ENCODE measurements at places on chromosomes 6 and 20.
A peak's percentile ranks its signal among the peaks of the same experiment; 100 is the strongest.

DNA sequence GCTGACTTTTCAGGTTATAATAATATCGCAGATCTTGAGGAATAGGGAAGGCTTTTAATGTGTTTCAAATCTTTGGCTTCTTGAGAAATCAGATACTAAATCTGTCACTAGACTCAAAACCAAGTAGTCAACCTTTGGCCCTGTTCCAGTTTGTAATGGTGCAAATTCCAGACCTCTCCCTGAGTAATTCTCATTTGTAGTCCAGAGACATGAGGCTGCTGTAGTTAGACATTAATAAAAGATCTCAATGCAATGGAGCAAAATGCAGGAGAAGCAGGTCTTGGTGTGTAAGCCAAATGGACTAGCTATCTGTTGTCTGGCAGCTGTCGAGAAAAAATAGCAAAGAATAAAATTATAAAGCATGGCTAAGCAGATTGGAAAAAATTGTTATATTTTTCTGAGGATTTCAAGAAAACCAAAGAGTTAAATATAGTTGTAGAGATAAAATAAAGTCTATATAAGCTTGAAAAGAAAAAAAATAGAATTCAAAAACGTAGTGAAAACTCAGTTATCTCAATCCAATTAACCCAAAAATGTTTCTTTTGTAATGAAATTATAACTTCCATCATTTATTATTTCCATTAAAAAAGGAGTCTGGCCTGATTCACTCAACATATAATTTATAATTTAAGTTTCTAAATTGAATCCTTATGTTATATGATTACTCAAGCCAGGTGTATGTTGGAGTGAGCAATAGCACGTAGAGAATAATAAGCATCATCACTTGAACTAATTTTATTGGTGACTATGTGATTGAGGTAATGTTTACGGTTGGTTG lies 161.5 kb upstream of the ADGRB3 start:
- peak; percentile 49 for DNase-seq

DNA sequence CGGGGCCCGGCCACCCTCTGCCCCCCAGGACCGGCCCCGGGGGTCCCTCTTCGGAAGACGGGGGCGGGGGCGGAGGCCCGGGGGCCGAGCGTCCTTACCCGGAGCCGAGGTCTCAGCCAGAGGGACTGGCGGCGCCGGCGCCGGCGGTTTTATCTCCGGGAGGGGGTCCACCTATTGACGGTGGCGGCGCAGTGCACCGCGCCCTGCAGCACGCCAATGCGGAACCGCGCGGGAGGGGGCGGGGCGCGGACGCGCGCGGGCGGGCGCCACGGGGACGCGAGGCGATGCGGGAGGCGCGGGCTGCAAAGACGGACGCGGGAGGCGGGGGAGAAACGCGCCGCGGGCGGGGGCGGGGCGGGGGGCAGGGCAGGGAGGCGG lies at the start of gene EEF1A2:
EEF1A2 (minus strand) TSS at position 124 of the 378 bp plus-strand sequence. CDS start 1,320 bp downstream, outside the sequence.
- no peak for DNase-seq

DNA sequence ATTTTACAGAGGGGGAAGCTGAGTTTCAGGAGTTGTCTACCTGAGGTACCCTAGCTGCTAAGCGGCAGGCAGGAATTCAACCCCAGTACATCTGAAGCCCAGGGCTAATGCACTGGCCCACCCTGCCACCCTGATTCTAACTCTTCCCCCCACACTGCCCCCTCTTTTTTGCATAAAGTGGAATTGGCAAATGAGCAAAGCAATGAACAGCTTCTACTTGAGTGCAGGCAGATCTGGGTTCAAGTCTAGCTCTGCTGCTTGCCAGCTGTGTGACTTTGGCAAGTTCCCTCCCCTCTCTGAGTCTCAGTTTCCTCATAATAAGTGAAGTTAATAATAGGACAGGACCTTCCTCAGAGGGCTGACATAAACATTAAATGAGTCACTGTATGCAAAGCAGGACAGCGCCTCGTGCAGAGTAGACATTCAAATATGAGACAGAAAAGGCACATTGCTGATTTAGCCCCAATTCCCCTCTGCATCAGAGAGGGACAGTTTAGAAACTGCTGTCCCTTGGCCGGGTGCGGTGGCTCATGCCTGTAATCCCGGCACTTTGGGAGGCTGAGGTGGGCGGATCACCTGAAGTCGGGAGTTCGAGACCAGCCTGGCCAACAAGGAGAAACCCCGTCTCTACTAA lies 4.7 kb downstream of the ADA start:
- DNase-seq: peak; percentile 62

DNA sequence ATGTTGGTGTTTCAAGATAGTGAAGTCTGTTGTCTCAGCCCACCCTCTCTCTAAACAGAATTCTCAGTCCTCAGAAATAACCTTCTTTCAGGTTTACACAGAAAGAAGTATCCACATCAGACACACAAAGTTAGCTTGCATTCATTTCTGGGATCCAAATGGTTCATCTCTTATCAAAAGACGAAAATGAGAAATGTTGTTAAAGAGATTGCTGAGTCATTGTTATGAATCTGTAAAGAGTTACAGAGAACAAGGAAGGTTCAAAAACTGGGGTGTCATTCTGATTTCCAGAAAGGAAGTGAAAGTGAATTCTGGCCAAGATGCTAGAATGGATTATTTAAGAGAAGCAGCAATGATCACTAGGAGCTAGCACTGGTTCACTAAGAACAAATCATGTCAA lies 90.5 kb upstream of the ATXN1 start:
- DNase-seq: no peak

DNA sequence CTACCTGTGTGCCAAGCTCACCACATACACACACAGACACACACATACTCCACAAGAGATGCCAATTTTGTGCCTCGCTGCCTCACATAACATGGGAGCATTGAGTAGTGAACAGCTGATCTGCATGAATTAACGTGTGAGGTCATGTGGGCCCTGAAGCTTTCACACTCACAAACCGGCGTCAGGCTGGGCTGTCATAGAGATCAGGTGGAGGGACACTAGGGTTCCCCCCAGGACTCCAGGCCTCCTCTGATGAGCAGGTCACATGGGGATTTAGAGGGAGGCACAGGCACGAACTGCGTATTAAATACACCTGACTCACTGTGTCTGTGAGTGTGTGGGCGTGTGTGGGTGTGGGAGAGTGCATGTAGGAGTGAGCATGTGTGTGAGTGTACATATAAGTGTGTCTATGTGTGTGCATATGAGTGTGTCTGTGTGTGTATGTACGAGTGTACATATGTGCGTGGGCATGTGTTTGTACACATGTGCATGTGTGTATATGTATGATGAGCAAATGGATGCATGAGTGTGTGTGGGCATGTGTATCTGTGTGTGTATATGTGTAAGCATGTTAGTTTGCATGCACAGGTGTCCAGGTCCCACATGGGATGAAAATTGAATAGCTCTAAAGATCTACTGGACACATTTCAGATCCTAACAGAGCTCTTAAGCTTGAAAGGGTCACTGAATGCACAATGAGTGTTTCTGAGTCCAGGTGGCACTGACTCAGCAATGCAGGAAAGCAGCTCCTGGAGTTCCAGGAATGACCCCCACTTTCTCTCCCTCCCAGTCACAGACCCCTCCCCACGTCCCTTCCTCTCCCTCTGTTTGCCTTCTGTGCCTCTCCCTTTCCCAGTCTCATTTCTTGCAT lies 336.6 kb downstream of the PREX1 start:
- DNase-seq: no peak

- DNase-seq: no peak
Measured at GRCh38 chr6:1403851-1404712, 14.7 kb downstream of the FOXF2 start.

DNA sequence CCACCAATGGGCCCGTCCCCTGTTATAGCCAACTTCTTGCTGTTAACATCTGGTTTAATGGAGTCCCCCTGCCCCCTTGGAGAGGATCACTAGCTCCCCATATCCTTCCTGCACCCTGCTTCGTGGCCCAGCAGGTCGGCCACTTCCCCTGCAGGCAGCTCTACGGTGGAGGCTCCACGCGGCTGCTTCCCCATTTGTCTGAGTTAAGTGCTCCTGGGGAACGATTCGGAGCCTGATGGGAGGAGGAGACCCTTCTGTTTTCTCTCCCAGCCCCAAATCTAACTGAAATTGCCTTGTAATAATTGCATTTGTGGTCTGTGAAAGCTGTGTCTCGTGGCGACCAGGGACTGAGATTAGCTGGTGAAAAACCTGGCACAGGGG lies 74.6 kb downstream of the SULF2 start:
- no peak for DNase-seq

GRCh38 chr6:166365221-166365620 lies 17.5 kb downstream of the MPC1 start:
- peak; percentile 32 for DNase-seq

DNA sequence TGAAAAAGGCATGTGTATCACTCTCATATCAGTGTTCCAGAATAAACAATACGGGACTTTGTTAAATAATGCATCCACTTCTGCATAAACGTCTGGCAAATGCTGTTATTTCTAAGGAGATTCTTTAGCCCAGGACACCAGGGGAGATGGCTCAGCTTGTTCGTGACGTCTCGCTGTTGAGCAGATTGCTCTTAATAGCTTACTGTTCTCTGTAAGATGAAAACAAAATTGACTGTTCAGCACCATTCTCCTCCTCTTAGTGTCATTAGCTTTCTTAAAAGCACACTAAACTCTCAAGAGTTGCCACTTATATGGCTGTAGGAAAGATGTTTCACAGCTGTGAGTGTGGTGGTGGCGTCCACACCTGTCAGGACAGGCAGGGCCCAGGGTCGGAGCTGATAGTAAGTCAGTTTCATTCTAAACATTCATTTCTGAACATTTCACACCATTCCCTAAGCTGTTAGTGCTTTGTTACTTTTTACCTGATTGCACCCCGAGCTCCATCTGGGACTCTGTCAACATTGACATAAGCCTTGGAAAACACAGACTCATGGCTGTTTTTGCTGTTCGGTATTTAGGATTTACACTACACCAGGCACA lies 132.1 kb downstream of the ZDHHC14 start:
- no peak for DNase-seq

DNA sequence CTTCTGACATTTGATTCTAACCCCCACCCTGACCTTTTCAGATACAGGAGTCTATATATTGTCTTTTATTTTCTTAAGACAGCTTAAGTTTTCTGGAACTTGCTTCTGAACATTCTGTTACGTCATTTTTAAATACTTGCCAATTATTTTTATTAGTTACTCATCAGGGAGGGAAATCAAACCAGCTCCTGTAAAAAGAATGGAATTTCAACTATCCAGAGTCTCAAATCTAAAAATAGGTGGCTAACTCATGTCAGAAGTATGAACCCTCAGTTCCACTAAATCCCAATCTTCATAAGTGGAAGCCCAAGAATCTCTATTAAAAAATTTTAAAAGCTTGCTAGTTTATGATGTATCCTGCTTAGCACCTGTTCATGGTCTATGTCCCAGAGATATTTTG lies 900.0 kb downstream of the KIF16B start:
- DNase-seq: peak; percentile 93

DNA sequence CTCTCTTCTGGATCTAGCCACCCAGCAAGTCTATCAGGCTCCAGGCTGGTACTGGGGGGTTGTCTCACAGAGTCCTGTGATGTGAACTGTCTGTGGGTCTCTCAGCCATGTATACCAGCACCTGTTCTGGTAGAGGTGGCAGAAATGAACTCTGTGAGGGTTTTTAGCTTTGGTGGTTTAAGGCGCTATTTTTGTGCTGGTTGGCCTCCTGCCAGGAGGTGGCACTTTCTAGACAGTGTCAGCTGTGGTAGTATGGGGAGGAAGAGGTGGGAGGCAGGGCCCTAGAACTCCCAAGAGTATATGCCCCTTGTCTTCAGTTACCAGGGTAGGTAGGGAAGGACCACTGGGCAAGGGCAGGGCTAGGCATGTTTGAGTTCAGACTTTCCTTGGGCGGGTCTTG lies 75.8 kb downstream of the SNAP91 start:
- no peak for DNase-seq

DNA sequence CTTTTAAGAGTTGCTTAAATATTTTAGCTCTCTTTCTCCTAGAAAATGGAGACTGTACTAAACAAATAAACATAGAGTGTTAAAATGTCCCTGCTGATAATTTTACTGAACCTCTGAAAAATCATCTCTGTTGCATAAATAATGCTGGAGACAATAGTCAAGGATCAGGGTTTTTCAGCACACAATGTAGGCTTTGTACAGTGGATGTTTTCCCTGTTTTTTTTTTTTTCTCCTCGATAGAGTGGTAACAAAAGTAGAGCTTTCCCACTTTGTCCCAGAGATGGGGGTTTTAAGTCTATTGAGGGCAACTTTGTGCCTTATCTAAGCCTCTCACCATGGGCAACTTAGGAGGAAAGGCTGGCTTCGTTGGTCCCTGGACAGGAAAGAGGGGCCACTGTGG lies 222.6 kb upstream of the HDDC2 start:
- no peak for DNase-seq

- DNase-seq: no peak
Measured at GRCh38 chr6:157096105-157096504, 227.2 kb downstream of the TMEM242 start.

DNA sequence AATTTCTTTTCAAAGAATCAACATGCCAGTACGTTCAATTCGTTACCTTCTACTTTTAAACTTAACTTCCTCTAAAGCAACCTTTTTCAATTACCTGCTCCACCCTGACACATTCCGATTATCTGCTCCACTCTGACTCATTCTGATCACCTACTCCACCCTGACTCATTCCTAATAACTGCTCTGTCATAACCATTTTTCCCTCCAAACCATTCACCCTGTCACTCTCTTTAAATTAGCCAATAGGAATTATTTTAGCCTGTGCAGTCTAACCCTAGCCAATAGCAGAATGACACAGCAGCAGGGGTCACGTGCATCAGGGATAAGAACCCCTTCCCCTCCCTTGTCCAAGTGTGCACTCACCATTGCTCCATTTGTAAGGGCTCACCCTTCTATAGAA lies 557.4 kb upstream of the EYS start:
- DNase-seq: no peak

DNA sequence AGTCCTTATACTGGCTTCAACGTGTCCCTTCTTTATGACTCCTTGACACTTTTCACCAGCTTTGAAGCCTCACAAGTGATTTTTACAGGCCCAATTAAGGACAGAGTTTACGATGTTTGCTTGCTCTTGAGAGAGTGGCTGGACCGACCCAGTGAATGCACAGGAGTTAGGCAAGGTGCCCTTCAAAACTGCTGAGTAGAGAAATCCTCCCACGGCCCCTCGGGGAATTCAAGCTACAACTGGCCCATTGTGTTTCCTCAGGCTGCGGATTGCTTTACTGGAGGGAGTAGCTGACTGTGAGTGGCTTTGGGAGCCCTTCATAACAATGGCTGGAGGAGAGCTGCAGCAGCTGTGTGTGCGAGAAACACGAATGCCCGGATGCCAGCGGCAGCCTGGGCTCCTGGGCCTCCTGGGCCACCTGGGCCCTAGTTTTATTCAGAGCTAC lies 50.0 kb downstream of the SGK1 start:
- no peak for DNase-seq

Measured in fibroblast of skin of right quadriceps (primary cell).